ENCODE measurements at places on chromosomes 16 and 17.

- DNase-seq, result no peak
These were observed 415 bp downstream of the XYLT1 start for GRCh38 chr16:17470182-17470907.

DNA sequence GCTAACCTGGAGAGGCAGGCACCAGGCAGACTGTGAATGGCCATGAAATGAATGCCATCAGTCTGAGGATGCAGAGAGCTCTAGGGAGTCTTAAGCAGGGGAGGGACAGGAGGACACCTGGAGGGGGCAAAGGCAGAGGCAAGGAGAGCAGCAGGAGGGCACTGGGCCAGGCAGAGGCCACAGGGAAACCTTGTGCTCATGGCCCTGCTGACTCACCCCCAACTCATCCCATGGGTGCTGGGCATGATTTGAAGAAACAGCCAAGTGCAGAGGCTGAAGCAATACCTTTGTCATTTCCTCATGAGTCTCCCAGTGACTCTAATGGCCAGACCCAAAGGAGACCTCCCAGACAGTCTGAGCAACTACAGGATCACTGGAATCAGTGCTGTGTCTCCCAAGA is 141.4 kb downstream of the TMEM132E start:
- no peak for DNase-seq

DNA sequence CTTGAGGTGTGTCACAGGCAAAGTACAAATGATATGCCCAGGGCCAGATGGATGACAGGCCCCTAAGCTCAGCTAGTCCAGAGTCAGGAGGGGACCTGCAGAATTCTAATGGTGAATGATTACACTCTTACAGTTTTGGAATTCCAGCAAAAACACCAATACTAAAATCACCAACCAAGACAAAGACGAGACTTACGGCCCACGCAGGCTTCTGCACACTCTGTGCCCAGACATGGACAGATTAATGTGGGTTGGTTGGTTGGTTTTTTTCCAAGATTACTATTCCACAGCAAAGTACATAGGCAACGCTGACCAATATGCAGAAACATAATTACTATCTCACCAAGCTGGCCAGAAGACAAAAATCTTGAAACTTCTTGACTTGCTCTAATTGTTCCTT is 9.7 kb downstream of the ADCY9 start:
- no peak for DNase-seq

GRCh38 chr16:85724936-85725335 is 26.0 kb downstream of the C16orf74 start:
- no peak for DNase-seq

GRCh38 chr17:82346342-82347300 is 12.4 kb upstream of the TEX19 start:
- no peak for DNase-seq
